Central memory CD4-positive, alpha-beta T cell (primary cell): ENCODE measurements at places on chromosomes 3 and 15.

- DNase-seq, result peak; percentile 54
Measured at GRCh38 chr15:84600331-84600686, 500 bp upstream of the ZSCAN2 start.

GRCh38 chr3:177362626-177363025 lies 165.3 kb upstream of the TBL1XR1 start:
- no peak for DNase-seq

- no peak for DNase-seq
Measured at GRCh38 chr15:94586099-94586498, 354.7 kb downstream of the MCTP2 start.

- DNase-seq, result no peak
Measured at GRCh38 chr15:89653578-89653977, 1.7 kb downstream of the KIF7 start.

DNA sequence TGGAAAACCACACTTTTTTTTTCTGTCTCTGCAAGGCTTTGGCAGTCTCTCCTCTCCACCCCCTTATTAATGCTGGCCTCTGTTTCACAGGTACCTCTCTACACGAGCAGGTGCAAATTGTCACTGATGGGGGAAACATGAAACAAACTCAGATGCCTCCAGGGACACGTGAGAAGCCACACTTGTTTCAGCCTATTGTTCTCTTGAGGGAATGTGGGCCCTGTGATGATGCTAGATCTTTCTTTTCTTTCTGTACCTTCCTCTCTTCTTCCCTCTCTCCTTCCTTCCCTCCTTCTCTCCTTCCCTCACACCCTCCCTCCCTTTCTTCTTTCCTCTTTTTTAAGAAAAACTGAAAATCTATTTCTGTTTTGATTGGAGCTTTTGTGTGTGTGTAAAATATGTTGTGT lies 5.7 kb upstream of the BLM start:
- no peak for DNase-seq

- peak; percentile 4 for DNase-seq
Measured at GRCh38 chr15:64355348-64355943, 527 bp downstream of the CSNK1G1 start.
